Uterus (tissue), 4 donors: ENCODE measurements at places on chromosomes 6 and 20.

DNA sequence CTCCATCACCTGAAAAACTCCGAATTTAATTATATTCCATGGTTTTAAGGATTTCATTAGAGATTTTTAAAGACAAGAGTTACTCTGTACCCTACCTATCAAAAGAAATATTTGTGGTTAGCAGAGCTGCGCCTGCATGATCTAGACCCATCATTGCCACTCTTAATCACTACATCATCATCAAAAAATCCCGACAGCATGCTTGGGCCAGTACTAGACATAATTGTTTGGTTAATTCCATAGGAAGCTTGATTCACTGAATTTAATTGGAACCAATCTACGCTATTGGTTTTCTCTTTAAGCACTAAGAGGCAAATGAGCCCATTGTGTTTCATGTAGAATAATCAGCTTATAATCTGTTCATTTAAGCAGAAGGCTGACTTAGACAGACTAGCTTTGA, 33.4 kb upstream of the RNF217 start:
- DNase-seq: no peak

- DNase-seq: no peak
Observed at GRCh38 chr20:58511861-58512260, 3.3 kb downstream of the APCDD1L start.

GRCh38 chr6:56279331-56280080, 32.1 kb upstream of the COL21A1 start:
- no peak for DNase-seq

GRCh38 chr20:54201268-54201846, 6.5 kb upstream of the PFDN4 start:
- no peak for DNase-seq

DNA sequence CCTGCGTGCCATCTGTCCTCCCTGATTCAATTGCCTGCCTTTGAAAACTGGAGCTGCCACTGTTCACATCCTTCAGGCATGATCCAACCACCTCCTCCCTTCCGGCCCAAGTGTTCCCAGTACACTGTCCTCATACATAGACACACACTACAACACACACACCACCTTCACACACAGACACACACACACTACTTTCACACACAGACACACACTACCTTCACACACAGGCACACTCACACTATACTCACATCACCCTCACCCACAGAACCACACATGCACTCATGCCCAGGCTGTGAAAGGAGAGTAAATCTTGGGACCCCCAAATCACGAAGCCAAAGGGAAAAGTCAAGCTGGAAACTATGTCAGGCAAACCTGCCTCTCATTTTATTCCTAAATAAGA, 109.4 kb upstream of the MYLIP start:
- DNase-seq: no peak

DNA sequence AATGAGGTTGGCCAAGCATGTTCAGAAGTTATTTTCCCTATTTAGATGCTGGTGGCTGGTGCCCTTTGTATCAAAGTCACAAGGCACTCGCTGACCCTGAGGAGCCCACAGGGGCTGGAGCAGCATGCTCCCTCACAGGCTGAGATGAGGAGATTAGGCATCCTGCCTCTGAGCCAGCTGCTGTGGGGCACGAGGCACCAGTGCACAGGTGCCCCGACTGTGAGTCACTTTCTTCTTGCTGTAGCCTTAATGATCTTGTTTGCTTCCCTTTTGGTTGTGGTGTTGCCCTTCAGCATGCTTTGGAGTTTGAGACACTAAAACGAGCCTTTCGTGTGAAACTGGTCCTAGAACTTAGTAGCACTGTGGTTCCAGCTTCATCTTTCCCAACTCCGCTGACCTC, 4.3 kb downstream of the PSMG4 start:
- DNase-seq: no peak

- DNase-seq: no peak
Observed at GRCh38 chr6:149852180-149852579, 12.0 kb downstream of the LRP11 start.

GRCh38 chr6:18577491-18577890, 190.3 kb downstream of the RNF144B start:
- DNase-seq: no peak

GRCh38 chr6:82554666-82555065, 191.0 kb downstream of the TPBG start:
- no peak for DNase-seq

- DNase-seq: no peak
Observed at GRCh38 chr20:24781418-24781980, 167.6 kb upstream of the CST7 start.

DNA sequence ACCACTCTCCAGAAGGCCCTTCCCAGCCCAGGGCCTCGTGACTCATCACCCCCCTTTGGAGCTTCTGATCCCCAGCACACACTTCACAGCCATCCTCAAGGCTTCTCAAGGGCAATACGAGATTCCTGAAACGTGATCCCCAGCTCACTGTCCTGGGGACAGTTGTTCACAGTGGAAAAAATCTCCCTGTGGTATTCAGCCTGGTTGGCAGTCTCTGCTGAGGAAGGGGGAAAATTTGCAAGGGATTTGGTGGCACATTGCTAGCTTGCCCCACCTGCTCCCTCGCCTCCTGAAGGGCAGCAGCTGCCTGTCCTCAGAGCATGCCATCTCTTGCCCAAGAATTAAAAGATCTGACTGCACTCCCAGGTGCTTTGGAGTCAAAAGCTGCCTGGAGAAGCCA, 20.7 kb upstream of the PKHD1 start:
- DNase-seq: no peak

DNA sequence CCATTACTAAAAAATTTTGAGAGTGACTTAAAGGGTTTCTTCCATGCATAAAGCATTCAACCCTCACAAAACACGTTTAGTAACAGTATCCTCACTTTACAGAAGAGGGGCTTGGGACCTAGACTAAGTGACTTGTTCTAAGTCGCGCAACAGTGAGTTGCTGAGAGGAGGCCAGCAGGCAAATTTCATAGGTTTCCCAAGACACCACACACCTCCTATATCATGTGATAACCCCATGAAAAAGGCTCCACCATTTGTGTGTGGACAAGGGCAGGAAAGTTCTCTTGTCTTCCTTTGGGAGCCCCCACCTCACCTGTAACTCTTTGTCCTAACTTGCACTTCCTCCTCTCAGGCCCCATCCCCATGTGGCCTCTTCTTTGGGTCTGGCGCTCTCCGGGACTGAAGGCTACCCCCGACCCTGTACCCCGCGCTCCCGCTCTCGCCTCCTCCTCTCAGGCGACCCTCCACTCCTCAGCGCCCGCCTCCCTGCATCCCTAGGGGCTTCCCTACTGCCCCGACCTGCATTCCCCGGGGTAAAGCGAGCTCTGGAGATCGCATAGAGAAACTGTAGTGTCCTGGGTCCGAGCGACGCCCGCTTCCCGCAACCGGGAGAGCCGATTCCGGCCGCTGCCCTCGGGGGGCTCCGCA, 392 bp downstream of the PSMB8 start:
- no peak for DNase-seq

DNA sequence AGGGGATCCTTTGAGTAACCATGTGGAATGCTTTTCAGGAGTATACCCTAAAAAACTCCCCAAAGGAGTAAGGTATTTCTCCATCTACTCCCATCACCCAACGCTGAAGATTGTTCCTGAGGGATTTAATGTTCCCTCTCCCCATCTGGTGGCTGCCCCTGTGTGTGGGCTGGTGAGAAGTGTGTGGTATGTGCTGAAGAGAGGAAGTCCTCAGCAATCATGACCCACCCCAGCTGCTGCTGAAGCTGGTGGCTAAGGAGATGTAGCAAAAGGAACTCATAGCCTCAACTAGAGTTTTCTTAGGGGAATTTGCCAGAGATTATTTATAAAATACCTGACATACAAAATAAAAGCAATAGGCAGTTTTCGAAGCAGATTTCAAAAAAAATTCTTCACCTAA, 114.3 kb upstream of the JAG1 start:
- no peak for DNase-seq

- DNase-seq: no peak
Observed at GRCh38 chr20:25258828-25259227, 10.9 kb downstream of the PYGB start.

DNA sequence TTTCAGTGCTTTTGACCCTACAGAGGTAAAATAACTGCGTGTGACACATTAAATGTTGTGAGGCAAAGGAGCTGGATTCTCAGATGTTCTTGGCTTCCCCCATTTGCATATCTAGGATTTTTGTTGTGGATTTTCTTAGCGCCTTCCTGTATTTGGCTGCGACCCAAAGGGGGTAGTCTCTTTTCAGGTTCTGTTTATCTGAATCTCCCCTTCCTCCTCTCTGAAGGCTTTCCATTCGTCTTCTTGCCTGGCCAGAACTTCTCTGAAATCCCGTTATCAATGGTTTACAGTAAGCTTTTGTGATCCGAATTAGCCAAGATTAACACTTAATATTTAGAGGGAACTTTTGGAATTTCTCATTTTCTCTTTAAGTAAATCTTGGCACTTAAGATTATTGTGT, 60.8 kb downstream of the ADGRB3 start:
- DNase-seq: no peak
